ENCODE measurements at places on chromosomes 11 and 22.

DNA sequence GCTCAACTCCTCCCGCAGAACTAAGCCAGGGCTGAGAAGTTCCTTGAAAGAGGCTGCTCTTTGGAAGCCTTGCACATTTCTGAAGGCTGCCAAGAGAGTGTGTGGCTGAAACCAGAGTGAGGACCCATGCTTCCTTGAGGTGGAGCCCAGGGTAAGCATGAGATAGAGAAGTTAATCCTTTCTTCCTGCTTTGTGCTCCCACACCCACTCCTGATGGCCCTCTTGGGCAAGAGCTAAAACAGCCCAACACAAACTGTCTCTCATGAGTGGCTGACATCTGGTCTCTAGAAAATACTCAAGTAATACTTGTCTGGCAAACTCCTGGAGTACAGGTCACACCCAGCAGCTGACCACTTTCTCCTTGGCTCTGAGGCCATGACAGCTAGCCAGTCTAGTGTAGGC is 523.7 kb downstream of the INSC start:
- no peak for DNase-seq

DNA sequence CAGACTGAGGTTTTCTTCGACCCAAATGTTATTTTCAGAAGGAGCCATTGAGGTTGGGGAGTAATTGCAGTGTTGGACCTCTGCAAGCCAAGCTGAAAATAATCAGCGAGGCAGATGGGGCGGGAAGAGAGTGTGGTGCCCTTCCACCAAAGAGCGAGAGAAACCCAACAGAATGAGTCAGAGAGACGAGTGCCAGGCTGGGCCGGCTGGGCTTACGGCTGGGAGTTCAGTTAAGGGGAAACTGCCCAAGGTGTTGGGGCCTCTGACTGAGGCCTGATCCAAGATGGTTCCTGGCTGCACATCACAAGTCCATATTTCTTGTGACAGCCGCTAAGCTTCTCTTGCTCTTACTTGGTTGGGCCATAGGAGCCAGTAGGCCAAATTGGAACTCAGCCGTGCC is 30.4 kb upstream of the CREB3L1 start:
- no peak for DNase-seq

GRCh38 chr22:26259510-26259909 is 90.2 kb downstream of the SEZ6L start:
- no peak for DNase-seq

GRCh38 chr22:19501897-19502447 is 22.2 kb downstream of the CLDN5 start:
- DNase-seq, result no peak

DNA sequence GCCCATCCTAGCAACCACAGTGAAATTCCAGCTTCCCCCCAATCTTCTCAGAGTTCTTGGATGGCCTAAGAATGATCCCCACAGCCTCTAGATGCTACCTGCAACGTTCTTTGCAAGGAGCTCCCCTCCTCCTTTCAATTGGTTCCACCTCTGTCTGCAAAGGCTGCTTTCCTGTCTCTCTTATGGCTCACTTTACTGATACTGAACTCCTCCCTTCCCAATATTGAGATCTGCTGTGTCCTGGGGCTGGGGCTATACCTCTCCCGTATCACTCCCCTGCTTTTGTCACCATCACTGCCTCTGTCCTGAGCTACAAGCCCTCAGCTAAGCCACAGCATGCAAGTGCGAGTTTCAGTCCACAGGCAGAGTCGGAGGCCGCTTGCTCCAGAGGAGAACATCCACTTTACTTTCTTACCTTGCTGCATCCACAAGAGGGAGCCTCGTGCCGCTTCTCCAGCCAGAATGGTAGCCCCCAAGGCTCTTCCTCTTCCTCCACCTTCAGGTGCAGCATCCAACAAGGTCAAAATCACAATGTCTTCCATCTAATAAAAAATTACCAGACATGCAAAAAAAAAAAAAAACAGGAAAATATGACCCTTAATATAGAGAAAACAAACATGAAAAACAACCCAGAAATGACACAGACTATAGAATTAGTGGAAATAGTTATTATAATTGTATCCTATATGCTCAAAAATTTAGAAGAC is 48.6 kb upstream of the TMEM45B start:
- DNase-seq, result no peak

Measured in NCI-H1417 treated with DMSO at 0.1 percent for 48 hours (cell line).